ENCODE measurements at places on chromosomes 2 and 18.

DNA sequence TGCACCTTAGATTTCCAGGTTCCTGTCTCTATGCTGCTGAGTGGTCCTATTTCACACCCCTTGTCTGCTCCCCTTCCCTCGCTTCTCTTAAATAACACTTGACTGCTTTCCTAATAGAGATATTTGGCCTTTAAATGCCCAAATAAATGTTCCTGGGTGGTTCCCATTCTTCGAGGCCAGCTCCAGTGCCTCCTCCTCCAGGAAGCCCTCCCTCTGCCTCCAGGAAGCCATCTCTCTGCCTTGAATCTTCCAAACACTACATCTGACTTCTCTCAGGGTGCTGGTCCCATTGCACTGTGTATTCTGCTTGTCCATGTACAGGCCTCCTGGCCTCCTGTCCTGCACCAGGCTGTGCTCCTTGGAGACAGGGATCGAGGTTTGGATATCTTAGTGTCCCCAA, 14.2 kb downstream of the EHD3 start:
- DNase-seq = no peak

DNA sequence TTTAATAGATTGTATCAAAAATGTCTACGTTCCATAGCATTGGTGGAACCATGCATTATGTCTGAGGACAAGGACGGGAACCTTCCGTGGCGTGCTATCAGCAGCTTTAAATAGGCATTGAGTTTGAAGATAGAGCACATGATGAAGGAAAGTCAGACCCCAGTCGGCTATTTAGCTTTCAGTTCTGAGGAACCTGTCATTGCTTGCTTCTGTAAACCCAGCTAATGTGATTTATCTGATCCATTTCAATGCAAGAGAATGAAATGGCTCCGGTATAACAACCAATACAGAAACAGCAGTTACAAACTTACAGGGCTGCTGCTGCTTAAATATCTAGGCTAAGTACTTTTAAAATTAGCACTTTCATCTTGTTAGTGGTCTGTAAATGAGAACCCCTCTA, 503.3 kb downstream of the RNF144A start:
- DNase-seq = no peak

DNA sequence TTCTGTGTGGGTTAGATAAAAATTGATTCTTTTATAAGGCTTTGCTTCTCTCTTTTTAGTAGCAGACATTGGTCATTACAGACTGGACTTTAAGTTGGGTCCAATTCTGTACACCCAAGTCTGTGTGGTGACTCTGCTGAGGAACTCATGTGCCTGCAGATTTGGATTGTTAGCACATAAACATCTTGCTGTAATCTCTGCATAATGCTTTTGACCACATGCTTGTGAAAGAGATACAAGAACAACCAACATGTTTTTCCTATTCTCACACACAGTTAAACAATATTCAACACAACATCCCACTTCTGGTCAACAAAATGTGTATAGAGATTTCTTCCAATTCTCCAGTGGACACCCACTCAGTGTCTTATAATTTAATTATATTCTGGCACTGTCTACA, 270.1 kb downstream of the RDH14 start:
- no peak for DNase-seq

DNA sequence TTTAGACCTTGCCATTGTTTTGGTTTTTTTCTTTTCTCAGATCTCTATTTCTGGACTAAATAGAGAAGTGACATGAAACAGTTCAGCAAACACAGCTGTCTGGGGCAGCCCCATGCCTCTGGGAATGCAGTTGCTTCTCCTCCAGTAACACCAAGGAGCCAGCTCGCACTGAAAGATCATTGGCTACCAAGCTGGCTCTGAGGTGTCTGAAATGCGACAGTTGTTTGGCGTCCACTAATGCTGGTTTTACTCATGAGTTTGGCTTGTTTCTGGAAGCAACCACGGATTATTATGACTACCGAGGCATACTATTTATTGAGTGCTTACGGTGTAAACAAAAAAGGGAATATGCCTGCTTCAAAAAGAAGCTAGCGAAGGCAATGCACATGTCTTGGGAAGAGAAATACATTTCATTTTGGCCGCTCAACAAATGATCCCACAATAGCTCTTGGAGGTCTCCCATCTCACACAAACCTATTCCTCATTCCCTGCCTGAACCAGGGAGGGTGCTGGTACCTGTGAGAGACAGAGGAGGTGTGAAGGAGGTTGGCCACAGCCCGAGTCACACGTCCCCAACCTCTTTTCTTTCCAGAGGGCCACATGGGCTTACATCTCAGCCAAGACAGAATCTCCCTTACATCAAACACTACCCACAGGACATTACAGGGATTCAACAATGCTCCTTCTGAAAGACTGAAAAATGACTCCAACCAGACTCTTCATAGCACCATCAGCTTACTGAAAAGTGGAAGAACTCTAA, 37.5 kb upstream of the NEB start:
- DNase-seq = no peak

DNA sequence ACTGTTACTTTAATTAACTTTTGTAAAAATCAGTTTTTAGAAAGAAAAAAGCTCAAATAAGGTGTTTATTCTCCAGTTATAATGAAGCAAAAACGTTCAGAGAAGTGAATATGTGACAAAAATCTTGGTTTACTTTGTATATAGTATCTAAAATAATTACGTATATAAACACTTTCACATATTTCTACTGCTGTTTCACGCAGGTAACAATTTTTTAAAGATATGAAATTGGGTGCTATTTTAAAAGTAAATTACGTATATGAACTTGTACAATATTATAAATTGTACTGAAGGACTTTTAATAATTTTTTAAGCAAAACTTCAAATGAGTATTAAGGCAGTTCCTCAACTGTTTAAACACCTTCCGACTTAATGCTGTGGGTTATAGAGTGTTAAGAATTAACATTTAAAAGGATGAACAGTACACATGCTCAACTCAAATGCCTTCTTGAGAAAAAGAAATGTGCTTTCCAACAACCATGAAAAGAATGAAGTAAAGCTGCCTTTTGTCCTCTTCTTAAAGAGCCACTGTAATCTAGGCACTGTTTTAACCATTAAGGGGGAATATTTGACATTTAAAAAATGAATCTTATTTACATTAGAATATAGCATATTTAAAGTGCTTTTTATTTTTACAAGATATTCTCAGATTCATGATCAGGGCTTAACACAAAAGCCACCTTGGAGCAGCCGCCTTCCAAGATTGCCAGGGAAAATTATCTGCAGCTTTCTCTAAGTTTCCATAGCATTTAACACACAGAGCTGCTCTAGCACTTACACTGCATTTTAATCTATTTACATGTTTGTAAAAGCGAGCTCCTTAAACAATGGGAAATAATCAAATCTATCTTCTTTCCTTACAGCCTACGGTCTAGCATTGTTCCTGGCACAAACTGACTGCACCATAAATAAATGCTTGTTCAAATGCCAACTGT, 56.5 kb upstream of the CDKL4 start:
- DNase-seq = no peak

- DNase-seq = no peak
Measured at GRCh38 chr2:68344031-68344430, 21.1 kb upstream of the PLEK start.

- no peak for DNase-seq
Measured at GRCh38 chr2:11955314-11955713, 208.9 kb downstream of the LPIN1 start.

GRCh38 chr2:121527009-121527682, 3.5 kb upstream of the RNU4ATAC start:
- no peak for DNase-seq

- no peak for DNase-seq
Measured at GRCh38 chr2:28639836-28640235, 111.8 kb upstream of the PPP1CB start.

DNA sequence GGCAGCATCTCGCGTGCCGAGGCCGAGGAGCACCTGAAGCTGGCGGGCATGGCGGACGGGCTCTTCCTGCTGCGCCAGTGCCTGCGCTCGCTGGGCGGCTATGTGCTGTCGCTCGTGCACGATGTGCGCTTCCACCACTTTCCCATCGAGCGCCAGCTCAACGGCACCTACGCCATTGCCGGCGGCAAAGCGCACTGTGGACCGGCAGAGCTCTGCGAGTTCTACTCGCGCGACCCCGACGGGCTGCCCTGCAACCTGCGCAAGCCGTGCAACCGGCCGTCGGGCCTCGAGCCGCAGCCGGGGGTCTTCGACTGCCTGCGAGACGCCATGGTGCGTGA, 10.7 kb downstream of the ZAP70 start:
- no peak for DNase-seq

DNA sequence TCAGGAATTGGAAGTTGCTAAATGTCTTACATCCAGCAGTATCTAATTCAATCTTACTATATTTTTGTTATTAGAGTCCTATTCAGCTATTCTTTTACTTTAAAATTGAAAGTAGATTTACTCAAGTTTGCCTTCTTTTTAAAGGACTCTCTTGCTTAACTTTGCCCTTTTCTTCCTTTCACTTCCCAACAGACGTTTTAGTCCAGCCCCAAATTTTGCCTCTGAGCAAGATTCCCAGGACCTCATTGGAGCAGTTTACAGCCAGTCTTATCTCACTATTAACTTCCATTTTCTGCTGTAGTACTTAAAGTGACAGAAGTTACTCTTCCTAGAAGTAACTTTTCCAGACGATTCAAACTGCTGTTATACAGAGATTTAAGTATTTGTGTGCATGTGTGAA, 1.7 kb upstream of the PRKD3 start:
- DNase-seq = no peak

GRCh38 chr18:64474773-64475172, 325.9 kb upstream of the LINC00305 start:
- no peak for DNase-seq
